ENCODE measurements at places on chromosomes 16 and 17.

- peak; percentile 79 for DNase-seq
These were observed 1.6 kb upstream of the LDAF1 start for GRCh38 chr16:21156767-21157467.

GRCh38 chr16:77711775-77712174 lies 10.5 kb upstream of the NUDT7 start:
- DNase-seq: no peak

GRCh38 chr16:5490499-5490898 lies 392.9 kb upstream of the EEF2KMT start:
- DNase-seq: no peak

DNA sequence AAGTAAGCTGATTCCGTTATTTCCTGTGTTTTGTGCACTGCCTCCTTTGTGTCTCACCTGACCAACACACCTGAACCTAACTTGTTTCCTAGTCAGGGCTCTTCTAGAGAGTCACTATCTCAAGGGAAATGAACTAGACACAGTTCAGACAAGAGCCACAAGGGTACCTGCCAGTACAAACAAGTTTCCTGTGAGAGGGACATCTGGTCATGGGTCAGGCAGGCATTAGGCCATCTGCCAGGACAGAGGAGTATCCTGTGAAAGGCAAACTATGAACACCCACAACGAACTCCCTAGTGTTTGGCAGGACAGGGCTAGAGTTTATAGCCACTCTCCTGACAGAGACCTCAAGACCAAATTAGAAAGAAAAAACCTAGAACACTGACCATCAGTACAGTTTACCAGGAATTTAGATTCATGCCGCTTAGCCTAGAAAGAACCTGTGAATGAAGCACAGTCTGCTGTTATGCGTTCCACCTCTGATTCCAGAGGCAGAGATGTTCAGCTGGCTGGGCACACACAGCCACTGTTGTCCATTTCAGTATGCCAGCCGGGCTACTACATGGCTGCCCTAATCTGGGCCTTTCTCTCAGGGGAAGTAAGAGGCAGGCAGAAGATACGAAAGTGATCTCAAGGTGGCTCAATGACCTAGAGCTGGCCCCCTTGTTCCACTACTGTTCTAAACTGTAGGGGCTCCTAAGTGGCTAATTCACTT lies 20.7 kb upstream of the GLG1 start:
- DNase-seq: no peak

DNA sequence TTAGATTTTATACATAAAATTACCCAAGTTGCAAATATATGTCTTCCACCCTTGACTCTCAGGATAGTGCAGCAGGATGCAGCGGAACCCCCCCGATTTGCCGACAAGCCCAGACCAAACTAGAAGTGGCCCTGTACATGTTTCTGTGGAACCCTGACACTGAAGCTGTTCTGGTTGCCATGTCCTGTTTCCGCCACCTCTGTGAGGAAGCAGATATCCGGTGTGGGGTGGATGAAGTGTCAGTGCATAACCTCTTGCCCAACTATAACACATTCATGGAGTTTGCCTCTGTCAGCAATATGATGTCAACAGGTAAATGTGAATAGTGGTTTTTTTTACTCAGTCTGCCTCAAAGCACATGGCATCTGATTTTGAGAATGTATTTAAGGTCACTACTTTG lies 70.7 kb downstream of the OMG start:
- no peak for DNase-seq

GRCh38 chr16:21943571-21943970 lies 9.6 kb upstream of the UQCRC2 start:
- no peak for DNase-seq

- peak; percentile 49 for DNase-seq
These were observed 10.5 kb downstream of the ST3GAL2 start for GRCh38 chr16:70428178-70428998.

DNA sequence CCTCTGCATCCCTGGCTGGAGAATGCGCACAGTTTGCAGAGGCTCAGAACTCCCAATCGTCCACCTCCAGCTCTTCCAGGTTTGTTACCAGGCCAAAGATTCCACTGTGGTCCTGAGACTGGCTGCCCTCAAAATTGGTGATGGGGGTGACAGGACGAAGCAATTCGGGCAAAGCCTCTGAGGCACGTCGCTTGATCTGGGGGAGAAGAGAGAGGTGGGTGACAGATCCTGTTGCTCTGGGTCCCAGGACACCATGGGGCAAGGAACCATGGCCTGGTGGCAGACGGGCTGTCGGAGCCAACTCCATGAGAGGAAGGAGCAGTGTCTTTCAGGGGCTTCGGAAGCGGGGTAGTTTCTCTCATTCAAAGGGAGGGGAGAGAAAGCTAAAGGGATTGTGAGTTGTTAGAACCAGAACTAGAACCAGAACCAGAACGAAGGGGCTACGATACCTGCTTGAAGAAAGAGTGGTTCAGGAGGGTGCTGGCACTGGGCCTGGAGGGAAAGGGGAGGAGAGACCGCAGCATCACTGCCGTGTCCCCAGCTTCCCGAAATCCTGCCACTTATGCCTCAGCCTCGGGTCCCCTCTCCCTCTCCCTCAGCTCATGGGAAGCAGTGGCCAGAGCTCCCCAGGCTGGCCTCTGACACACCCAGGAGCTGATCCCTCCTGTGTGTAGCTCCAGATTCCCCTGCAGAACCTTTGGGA lies 3.8 kb upstream of the LIMD2 start:
- no peak for DNase-seq

DNA sequence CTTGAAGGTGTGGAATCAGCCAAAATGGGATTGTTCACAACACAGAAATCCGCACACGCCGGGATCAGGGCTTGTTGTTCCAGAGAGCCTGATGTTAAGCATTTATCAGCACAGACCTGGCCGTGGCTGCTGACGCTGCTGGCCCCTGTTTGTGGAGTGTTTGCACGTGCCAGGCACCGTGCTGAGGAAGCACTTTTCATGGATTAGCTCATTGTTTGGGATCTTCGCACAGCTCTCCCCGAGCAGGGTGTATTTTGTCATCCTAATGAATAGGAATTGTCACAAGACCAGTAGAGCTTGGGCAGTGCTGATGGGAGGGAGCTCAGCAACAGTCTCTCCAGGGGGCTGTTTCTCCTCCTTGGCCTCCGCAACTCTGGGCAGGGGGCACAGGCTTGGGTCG lies 160.4 kb upstream of the PLCG2 start:
- DNase-seq: peak; percentile 66

- DNase-seq: no peak
These were observed 94.3 kb downstream of the TBC1D16 start for GRCh38 chr17:79941088-79942010.

DNA sequence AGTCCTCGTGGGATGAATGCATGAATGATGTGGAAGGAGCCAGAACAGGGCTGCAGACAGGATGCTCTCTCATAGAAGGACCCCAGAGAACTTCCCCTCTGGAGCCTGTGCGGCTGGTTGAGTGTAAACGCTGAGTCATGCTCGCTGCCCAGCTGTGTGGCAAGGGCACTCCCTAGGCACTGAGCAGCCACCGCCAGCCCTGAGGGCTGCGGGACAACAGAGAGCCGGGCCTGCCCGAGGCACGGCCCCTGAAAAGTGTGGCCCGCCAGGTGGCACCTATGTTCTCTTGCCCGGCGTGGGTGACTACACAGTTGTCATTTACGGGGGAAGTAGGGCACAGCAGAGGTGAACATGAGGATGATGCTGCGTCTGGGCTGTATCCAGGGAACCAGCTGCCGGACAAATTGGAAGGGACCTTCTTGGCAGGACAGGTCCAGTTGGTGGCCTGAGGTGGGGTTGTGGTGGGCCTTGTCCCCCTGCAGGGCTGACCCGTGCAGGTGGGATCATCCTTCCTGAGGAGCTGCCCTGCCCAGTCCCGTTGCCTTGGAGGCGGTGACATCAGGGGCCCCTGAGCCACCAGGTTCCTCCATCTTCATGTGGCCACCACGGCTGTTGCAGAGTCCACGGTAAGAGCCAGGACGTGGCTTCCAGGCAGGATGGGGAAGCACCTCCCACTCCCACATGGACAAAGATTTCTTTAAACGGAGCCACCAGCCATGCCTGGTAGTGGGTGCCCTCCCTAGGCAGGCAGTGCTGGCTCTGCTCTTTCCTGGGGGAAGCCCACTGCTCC lies 94.8 kb upstream of the CBX4 start:
- DNase-seq: no peak

DNA sequence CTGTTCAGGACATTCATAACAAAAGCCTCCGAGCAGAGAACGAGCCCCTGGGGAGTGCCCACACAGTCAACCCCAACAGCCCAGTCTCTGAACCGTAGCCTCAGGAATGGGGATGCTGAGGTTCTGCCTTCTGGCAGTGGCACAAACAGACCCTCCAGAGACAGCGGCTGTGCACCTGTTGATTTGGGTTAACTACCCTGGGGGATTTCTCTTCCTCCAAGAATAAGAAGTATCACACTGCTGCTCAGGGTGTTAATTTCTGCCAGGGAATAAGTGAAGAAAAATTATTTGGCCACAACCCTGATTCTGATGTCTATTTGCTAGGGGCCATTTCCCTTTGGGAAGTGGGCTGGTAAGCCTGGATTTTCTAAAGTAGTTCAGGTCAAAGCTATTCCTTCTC lies 51.0 kb upstream of the PIRT start:
- no peak for DNase-seq

DNA sequence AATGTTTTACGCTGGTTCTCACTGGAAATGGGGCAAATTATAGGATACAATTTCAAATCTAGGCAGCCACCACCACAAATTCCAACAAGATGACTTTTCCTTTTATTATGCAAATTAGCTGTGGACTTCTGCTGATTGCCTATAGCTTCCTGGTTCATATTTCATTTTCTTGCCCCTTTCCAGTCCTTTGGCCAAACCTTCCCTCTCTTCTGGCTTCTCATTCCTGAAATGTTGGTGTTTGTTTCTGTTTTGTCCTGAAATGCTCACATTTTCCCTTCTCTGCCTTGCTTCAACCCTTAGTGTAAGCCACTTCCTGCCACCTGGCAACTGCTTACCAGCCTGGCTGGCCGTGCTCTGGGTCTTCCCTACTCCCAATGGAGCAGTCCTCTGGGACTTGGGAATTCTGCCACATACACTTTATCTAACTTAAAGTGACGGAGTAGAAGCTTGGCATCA lies 14.0 kb downstream of the PRSS54 start:
- no peak for DNase-seq

- no peak for DNase-seq
These were observed 18.6 kb upstream of the COL1A1 start for GRCh38 chr17:50219939-50220465.

DNA sequence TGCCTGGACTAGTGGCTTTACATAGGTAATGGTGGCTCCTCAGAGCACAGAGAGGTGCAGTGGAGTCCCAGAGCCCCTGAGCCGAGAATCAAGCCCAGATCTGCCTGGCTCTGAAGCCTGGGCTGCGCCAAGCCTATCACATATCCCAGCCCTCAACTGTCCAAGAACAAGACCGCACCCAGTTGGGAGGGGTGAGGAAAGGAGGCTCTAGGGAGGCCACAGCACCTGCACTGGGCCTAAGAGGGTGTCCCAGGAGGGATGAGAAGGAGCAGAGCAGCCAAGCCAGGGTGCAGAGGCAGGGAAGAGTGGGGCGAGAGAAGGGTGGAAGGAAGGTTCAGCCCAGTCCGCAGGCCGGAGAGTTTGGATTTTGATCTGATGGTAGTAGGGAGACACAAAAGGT lies 941 bp upstream of the RNF112 start:
- DNase-seq: no peak

DNA sequence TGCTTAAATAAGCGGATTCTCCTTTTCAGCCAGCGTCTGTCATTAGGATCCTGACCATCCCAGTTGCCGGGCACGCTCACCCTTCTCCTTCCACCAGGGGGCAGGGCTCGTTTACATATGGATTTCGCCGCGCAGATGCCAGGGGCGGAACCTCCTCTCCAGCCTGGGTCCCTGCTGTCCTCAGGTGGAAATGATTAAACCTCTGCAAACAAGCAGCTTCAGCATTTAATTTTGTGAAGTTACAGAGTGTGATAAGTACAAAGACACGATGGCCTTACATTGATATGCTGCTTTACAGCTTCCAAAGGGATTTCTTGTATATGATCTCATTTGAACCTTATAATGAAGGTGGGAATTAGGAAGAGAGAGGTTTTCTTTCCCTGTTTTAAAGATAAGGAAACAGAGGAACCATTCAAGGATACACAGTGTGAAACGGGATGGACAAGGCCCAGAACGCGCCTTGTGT lies 3.9 kb upstream of the KRT28 start:
- peak; percentile 82 for DNase-seq

GRCh38 chr17:49677134-49677932 lies 564 bp downstream of the SPOP start:
- peak; percentile 93 for DNase-seq

DNA sequence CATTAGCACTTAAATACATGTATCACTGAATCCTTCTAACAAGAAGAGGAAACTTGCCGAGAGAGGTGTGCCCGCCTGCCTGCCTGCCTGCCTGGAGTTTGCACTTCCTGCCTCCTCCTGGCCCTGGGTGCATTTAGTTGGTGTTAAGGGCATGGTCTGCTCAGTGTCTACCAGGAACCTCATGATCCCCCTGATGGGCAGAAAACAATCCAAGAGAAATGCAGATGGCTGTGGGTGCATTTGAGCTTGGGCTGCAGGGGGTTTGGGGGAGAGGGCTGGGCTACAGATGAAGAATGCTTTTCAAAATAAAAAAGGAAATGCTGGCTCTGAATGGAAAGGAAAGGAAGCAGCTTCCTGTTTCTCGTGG lies 10.1 kb downstream of the KSR1 start:
- DNase-seq: no peak

GRCh38 chr17:80141463-80142165 lies 5.3 kb downstream of the EIF4A3 start:
- DNase-seq: no peak

DNA sequence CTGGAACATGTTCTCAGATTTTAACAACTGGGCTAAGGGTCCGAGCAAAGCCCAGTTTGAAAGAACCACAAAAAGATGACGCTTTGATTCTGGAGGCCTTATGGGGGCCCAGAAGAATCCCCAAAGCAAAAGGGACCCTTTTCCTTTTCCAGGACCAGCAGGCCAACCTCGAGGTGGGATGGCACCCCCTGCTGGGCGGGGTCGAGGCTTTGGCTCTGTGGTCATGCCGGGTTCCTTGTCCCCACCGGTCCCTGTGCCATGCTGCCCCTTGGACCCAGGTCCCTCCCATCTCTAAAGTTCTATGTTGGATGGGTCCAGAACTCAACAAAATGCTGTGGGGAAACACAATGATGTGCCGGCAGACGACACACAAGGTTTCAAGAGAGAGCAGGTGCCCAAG lies 30.9 kb downstream of the TMEM204 start:
- no peak for DNase-seq

DNA sequence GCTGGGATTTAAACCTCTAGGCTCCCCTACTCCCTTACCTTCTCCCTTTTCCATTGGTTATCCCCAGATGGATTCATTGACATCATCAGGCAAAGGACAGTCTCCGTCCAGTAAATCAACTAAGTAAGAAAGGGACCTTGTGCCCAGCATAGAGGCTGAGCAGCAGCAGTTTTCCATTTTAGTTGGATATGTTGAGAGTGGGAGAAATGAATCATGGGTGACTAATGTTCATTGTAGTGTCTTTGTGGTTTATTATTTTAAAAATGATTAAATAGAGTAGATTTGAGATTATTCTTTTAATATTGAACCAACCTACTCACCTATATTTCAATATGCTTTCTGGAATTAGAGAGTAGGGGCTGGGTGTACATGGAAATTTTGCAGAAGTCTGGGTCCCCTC lies 99.4 kb upstream of the CACNG3 start:
- DNase-seq: no peak

- no peak for DNase-seq
These were observed 87.2 kb upstream of the SMIM36 start for GRCh38 chr17:55598495-55598894.

All from NCI-H510A treated with DMSO at 0.1 percent for 48 hours (cell line).